Stimulated activated CD4-positive, alpha-beta T cell treated with anti-CD3 and anti-CD28 coated beads, Interleukin-2, amount 100 ng/mL, for 4 hours (primary cell): ENCODE measurements at places on chromosomes 12 and 14.

DNA sequence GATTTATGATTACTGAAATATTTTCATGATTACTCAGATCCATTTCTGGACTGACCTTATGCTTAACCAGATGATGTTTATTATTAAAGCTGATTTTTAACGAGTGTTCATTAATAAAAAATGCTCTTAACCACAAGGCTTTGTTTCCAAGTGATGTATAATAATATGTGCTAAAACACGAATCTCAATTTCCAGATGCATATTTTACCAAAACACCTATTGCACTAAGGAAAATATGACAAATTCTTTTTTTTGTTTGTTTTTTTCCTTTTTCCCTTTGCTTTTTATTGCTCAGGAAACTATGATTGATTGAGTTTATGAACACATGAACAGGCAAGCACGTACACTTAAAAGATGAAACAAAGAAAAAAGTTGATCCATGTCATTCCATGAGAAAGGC lies 16.9 kb upstream of the DUSP6 start:
- no peak for DNase-seq

- no peak for DNase-seq
Measured at GRCh38 chr14:32593290-32593942, 264.3 kb downstream of the AKAP6 start.

DNA sequence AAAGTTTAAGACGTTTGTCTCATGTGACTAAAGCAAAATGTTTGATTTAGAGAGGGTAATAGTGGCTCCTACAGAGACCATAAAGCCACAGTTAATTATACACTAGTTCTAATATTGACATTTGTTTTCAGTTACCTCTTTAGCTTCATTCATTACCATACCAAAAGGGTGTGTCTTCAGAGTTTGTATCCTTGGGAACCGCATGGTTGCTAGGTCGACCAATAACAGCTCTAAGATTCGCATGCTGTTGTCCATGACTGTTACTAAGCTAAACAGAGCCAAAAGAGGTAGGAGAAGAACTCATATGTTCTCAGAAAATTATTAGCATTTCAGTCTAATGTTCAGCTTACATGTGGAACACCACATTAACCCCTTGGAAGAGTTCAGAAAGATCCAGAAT lies 36.2 kb upstream of the ETNK1 start:
- no peak for DNase-seq

DNA sequence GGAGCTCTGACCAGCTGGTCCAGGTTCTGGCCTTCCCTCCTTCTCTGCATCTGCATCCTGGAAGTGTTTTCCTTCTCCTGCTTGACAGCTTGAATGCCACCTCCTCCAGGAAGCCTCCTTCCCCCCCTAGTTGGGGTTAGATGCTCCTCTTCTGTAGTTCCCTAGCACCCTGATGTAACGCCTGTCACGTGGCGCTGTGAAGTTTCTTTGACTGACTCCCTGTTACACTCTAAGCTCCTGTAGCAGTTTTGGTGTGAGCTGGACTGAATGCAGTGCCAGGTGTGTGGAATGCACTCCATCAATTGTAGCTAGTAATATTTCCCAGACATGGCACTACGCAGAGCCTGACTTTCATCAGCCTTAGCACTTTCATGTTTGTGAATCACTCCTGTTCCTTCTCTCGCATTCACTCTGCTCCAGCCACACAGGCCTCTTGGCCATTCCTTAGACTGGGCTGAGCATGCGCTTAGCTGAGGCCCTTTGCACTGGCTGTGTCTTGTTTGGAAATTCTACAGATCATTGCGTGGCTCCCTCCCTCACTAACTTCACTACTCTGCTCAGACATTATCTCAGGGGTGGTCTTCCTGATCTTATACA lies 2.1 kb upstream of the FAIM2 start:
- no peak for DNase-seq

GRCh38 chr12:28378736-28379135 lies 188.5 kb downstream of the CCDC91 start:
- DNase-seq = no peak

DNA sequence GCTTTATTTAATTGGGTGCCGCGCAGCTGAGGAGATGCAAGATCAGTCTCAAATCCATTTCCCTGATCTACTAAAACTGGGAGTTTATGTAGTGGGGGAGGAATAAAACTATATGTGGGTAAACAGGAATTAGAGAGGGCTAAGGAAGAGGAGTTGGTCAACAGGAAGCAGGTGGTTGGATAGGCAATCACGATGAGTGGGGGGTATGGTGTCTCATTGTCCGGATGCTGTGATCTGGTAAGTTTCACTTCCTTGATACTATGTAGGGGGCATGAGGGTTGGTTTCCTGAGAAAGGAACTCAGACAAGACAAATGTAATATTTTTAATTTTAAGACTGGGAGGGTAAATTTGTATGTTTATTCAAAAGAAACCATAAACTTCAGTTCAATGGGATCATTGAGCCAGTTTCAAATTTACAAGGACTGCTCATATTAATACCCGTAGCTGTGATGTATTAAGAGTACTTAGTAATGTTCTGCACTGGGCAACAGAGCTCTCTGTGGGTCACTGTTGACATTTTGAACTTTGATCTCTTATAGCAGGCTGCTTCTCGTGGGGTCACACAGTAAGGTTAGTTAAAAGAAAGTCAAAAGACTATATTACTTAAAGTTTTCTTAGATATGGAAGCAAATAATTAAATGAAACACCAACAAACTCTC lies 786.2 kb upstream of the FBXO33 start:
- DNase-seq = no peak

GRCh38 chr12:93484315-93484981 lies 17.1 kb downstream of the MRPL42 start:
- DNase-seq = no peak

- DNase-seq = no peak
Measured at GRCh38 chr12:77049767-77050353, 15.5 kb downstream of the E2F7 start.
